ENCODE measurements at places on chromosomes 3 and 15.

DNA sequence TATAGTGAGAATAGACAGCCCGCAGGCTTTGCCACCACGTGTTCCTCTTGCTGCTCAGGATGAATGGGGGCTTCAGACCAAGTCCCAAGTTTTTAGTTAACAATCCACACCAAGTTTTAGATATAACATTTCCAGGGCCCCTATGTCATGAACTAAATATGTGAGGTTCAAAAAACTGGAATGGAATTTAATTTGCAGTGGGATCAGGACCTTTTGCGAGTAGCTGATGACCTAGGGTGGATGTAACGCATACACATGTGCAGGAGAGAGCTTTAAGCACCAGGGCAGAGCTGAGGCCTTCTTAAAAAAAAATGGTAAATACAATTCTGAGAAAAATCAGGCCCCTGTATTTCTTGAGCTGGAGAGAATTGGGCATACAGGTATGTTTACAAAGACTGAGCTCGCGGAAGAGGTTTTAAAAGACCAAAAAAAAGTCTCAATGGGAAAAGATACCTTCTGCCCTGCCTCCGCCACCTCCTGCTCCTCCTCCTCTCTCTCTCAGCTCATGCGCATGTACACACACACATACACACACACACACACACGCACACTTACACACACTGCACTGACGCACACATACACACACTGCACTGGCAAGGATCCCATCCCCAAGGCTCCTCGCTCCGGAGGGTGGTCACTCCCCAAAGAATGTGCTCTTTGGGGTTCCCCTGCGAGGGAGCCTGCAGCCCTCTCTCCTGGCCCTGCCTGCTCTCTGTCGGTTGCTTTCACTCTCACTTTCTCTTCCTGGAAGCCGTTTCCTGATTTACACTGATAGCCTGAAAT lies 48.2 kb upstream of the IGF1R start:
- DNase-seq: peak; percentile 39

DNA sequence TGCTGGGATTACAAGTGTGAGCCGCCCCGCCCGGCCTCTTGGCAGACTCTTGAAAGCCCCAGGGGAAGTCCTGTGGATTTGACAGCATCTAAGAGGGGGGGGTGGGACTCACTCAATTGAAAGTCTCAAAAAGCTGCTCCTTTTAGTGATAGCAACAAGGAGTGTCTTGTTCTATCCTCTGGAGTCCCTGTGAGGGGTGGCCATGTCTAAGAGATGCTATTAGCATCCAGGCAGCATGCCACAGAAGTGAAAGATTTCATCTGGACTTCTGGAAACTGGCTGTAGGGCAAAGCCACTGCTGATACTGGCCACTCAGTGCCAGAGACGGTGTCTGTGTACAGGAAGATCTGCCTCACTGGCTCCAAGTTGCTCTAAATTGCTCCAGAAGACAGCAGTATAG lies 74.0 kb downstream of the DHX36 start:
- no peak for DNase-seq

- no peak for DNase-seq
These were observed 7.7 kb upstream of the RSL24D1 start for GRCh38 chr15:55204464-55204863.

DNA sequence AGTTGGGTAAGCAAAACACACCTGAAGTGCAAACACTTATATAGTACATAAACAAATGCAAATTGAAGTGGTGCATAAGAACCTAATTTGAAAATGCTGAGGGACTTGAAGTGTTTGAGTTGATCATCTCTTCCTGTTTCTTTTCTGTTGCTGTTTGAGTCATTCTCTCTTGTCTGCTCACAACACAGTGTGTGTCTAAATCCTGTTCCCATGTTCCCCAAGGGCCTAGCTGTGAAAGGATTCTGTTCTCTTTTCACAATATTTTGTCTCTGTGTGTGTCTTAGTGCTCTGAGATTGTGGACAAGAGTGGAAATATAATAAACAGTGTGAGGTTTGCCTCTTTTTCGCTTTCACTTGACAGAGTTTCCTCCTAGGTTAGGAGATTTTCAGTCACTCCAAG lies 6.1 kb downstream of the CD96 start:
- DNase-seq: peak; percentile 74

DNA sequence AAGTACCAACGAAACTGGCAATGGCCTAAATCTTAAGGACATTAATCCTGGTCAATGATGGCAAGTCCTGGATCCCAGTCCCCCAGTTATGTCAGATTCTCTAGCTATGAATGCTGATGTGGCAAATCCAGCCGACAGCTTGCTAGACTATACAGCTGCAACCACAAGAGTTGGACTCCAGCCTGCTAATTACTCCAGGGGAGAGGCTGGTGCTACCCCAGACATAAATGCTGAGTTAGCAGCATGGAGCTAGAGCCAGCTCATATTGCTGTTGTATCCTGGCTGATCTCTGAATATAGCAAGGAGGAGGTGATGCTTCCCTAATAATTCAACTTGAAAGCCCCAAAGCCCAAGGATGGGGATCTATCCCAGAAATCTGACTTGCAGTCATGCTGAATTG lies 207.1 kb downstream of the LRRN1 start:
- DNase-seq: no peak

DNA sequence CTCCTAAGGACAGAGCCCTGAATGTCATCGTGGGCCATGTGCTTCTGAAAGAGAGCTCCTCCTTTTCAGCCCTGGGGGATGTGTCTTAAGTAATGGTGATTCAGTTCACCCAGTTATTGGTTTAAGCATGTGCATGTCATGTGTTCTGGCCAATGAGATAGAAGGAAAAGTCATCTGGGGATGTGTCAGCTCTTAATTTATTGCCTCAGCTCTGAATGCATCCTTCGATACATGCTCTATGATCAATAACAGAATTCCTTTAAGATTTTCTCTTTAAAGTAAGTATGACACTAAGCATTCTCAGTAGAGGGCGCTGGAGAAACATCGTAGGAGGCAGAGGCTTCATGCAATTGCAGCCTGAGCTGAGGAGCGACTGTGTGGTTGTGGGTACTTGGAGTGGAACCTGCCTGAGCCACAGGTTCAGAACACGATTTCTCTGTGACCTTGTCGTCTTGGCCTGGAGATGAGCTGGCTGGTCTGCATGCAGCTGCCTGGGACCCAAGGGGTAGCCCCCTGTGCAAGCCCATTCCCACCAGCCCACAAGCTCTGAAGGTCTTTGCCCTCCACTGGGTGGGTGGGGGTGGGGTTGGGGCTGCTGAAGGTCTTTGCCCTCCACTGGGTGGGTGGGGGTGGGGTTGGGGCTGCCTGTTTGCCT lies 69.5 kb downstream of the C3orf38 start:
- peak; percentile 34 for DNase-seq

DNA sequence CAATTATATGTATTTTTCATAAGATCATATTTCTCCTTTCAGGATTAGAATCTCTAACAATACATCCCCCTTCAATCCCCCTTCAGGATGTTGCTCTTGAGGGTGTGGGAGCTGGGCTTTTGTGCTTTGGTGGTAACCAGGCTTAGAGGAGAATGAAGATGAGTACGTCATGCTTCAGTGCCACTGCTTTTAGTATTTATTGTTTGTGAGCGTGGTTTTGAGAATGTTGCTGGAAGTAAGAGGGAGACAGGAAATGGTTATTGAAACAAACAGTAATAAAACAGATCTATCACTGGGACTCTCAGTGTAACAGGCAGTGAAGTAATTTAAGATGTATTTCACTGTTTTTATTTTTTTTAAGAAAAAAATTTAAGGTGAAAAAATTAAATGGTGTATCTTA lies 35.3 kb downstream of the GBE1 start:
- no peak for DNase-seq

DNA sequence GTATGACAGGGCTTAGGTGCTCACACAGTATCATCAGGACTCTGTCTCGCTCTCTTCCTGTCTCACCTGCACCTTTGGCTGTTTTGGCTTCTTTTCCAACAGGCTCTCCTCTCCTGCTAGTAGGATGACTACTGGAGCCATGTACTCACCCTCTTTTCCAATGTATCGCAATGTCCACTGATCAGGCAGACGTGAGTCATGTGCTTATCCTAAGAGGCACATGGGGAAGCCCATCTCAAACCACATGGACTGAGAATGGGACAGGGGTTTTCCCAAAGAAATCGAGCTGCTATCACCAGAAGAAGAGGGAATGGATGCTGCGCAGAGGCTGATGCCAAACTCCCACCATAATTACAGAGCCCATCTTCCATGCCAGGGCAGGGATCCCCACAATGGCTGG lies 180.6 kb downstream of the IL5RA start:
- DNase-seq: no peak

DNA sequence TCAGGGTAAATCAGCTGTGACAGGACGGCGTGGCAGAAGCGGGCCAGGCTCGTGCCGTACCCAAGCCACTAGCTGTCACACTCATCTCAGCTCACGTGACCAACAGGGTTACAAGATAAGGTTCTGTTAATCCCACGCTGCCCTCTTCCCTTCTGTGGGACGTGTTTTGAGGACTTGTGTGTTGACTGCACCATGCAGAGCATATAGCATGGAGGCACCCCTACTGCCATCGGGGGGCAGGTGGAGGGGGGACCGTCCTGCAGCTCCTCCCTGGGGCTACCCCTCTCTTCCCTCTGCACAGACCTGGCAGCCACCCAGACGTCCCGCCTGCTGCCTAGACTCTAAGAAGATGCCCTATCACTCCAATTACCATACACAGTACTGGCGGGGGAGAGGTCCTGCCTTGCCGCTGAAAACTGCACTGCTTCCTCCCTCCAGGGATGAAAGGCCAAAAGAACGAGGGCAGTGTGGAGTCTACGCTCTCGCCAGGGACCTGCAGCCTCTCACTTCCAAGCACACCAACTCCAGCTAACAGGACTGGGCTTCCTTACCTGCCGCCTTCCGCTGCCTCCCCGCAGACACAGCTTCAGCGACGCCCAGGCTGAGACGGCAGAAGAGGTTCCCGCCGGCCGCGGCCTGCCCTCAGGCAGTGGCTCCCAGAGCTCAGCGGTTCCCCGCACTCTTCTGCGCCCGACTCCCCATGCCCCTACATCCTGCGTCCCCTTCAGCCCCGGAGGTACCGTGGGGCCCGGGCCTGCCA lies at the start of gene TNK2:
TNK2 (minus strand) TSS at position 618 of the 760 bp plus-strand sequence. CDS start 19,963 bp downstream, outside the sequence.
- DNase-seq: peak; percentile 63

- peak; percentile 33 for DNase-seq
These were observed 5.5 kb downstream of the TMEM266 start for GRCh38 chr15:76065245-76065644.

DNA sequence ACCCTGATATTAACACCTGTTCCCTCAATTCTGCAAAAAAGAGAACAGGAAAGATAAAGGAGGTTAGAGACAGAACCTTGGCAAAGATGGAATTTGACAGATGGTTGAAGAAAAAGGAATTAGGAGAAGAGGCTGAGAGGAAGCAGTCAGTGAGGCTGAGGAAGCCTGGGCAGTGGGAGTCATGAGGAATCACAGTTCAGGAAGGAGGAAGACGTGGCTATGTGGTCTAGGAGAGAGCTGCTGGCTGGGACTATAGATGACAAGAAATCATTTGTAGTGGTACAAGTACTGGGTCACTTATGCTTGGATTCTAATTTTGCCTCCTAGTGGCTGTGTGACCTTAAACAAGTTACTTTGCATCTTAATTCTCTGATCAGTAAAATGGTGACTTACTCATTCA lies 49.0 kb downstream of the LARS2 start:
- DNase-seq: no peak

DNA sequence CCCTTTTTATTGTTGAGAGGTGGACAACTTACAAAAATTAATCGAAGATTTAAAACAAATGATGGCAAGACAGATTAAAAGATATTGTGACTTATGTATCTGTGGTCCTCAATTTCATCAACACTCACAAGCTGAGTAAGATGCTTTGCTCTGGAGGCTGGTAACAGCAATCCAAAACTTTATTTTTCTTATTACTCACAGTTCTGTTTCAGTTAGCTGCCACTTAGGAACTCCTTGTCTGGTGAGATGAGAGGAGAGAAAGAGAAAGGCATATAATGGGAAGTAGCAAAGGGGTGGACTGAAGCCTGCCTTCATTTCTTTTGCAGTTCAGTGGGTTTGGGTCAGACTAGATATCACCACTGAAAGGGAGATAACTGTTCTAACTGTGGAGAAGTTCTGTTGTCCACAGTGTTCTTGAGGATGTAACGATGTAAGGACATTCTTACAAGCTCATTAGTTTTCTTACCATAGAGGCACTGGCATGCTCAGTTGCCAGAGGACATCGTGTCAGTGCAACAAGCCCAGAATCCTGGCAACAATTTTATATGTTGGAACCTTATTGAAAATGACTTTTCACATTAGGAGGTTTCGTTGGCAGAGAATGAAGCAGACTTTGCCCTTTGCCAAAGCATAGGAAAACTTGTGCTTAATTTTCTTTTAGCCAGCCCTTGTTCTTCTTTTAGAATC lies 93.6 kb downstream of the PLCL2 start:
- DNase-seq: no peak

DNA sequence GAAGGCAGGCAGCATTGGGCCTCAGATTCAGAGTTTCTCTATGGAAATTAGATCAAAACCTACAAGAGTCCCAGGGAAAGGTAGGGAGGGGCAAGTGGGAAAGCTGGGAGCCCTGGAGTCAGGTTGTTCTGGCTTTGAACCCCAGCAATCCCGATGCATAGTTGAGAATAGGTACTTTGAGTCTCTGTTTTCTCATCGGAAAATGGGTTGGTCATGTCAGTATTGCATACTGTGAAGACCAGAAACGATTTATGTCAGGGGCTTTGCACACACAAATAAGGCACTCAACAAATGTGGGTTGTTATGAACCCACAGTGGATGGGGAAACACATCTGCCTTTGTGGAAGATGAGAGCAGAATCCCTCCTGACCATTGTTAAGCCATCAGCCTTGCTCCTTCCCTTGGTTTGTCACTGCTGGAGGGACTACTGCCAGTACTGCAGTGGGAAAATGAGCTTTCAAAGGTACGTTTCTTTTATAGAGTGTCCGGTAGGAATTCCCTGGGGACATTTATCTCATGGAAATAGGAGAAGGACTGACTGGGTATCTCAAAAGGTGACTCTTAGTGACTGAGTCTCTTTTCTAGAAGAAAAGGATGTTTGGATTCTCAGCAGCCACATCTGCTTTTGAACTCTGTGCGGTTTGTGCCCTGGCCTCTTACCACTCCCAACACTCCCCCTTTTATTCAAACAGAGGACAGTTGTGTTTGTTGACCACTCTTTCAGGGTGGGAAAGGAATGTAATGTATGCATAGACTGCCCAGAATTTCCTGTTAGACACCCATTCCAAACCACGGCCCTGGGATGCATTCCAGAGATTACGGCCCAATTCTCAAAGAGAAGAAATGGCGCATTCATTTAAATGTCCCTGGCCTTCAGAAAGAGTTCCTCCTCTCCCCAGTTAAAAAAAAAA lies 54.6 kb upstream of the VILL start:
- no peak for DNase-seq

DNA sequence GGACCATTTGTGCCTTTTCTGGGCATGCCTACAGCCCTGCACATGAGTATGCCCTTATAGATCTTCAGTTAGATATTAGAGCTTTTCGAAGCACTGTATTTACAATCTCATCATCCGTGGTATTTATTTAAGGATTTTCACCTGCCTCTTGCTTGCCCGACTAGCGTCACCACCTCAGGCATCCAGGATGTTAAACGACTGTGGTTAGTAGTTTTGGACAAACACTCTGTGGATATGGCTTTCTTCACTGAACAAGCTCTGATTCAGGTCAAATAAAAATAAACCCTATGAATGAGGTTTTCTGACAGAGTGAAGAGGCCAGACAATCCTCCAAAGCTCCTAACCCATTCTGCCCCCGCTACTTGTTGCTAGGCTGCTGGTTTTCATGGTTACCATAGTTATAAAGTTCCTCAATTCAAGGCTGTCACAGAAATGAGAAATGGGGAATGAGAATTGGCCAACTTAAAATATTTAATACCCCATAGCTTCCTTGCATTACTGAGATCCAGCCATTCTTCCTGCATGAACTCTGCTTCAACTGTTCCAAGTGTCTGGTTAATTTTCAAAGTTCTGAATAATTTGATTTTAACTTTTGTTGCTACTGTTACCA lies 440.1 kb downstream of the GABRG3 start:
- no peak for DNase-seq

Measured in activated CD4-positive, alpha-beta T cell treated with anti-CD3 and anti-CD28 coated beads, Interleukin-2, Interleukin-4, amounts not matched to agents 100 ng/mL and 50 ng/mL, durations not matched to agents 16 hours and 8 hours (primary cell).